ENCODE measurements at places on chromosomes 4 and X. TPM values are rescaled to one million over a fixed set of nuclear protein-coding genes. Genes with fewer than 3 reads are reported as not detected.
A peak's percentile ranks its signal among the peaks of the same experiment; 100 is the strongest.

DNA sequence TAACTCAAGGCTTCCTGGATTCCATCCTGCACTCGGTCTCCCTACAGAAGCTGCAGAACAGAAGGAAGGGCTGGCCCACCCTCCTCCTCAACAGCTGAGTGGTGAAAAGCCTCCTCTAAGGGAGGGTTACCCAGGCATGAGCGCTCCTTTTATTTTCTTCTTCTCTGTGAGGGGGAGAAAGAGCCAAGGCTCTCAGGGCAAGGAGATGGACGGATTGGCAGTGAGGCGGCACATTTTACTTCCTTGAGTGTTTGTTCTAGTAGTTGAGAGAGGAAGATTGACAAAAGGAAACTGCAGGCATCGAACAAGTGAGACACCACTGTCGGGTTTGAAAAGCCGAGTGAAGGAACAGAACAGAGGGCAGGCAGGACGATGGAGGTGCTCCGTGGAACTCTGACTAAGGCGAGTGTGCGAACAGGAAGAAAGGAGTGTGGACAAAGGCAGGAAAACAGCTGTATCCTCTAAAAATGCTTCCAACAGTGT is 38.4 kb upstream of the STS start:
- no peak overlapping the region for H3K4me3 ChIP-seq
- no peak for DNase-seq

- H3K4me1 ChIP-seq = no peaks in the 10 kb centered on the region
- H3K4me3 ChIP-seq = no peak overlapping the region
- H3K27ac ChIP-seq = no peak overlapping the region
- DNase-seq = no peak
- no peaks in the 10 kb centered on the region for H3K36me3 ChIP-seq
- no peaks in the 10 kb centered on the region for H3K27me3 ChIP-seq
Measured at GRCh38 chrX:97102938-97103337, 219.2 kb downstream of the RPA4 start.

- DNase-seq = no peak
- H3K27me3 ChIP-seq = no peaks in the 10 kb centered on the region
- no peaks in the 10 kb centered on the region for H3K4me1 ChIP-seq
- no peak overlapping the region for H3K27ac ChIP-seq
- H3K36me3 ChIP-seq = no peaks in the 10 kb centered on the region
Measured at GRCh38 chr4:30860978-30861377, 140.8 kb downstream of the PCDH7 start.

GRCh38 chr4:83490876-83491450 is 6.1 kb upstream of the ABRAXAS1 start:
- no peaks in the 10 kb centered on the region for H3K36me3 ChIP-seq
- H3K27ac ChIP-seq = no peak overlapping the region
- H3K4me3 ChIP-seq = no peak overlapping the region
- H3K27me3 ChIP-seq = no peaks in the 10 kb centered on the region
- H3K4me1 ChIP-seq = peaks cover 23% of the 10 kb centered on the region

DNA sequence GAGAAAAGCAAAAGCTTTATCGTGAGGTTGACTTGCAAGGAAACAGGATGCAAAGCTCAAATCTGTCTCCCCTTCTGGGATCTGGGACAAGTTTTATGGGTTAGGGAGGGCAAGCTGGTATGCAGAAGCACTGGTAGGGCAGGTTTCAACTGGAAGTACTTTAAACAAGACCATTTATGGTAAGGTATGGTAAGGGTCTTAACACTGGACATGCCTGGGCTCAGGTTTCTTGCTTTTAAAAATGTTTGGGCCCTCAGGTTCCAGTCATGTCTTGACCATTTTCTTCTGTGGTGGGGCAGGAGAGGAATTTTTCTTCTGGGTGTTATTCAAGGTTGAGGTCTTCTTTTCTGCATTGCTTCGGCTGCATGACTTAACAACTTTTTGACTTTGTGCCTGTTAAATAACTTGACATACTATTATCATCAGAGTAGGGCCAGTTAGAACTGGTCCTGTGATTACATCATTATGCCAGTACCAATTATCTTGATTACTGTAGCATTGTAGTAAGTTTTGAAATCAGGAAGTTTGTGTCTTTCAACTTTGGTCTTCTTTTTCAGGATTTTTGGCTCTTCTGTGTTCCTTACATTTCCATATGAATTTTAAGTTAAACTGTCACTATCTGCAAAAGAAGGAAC is 33.7 kb downstream of the CD38 start:
- no peaks in the 10 kb centered on the region for H3K27me3 ChIP-seq
- no peak for DNase-seq
- H3K36me3 ChIP-seq = no peaks in the 10 kb centered on the region
- no peaks in the 10 kb centered on the region for H3K4me1 ChIP-seq

- H3K4me1 ChIP-seq = no peaks in the 10 kb centered on the region
- H3K36me3 ChIP-seq = no peaks in the 10 kb centered on the region
- DNase-seq = no peak
Measured at GRCh38 chr4:149311076-149311475, 504.6 kb downstream of the IQCM start.

GRCh38 chr4:38030023-38030422 is 69.8 kb downstream of the PTTG2 start:
- no peak overlapping the region for H3K27ac ChIP-seq
- no peaks in the 10 kb centered on the region for H3K27me3 ChIP-seq
- DNase-seq = no peak
- H3K4me1 ChIP-seq = no peaks in the 10 kb centered on the region
- H3K36me3 ChIP-seq = 0 out of 3 replicates have a peak, but pooled peaks cover 6% of the 10 kb centered on the region
- no peak overlapping the region for H3K4me3 ChIP-seq

DNA sequence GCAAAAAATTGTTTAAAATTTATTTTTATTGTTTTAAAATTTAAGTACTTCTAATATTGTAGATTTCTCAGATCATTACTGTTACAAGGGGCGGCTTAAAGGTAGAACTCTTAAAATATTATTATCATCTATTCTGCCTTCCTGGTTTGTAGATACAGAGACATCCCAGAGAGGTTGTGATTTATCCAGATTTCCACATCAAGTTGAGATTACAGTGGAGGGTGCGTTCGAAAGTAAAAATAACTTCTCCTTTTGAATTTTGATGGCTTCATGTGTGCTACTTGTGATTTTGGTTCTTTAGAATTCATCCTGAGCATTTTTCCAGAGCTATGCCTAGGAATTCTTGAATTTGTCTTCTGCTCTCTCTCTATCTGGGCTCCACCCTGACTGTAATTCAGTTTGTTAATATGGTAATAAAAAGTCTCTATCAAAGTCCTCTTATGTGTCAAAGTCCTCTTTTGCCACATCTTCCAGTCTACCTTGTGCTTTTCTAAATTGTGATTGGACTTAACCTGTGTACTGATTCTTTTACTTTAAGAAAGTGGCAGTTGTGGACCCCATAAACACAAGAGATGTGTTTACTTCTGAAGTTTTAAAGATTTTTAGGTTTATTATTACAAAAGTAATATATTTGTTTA is 37.2 kb downstream of the CLCN3 start:
- H3K4me3 ChIP-seq = no peak overlapping the region
- H3K4me1 ChIP-seq = peaks cover 27% of the 10 kb centered on the region
- no peak overlapping the region for H3K27ac ChIP-seq
- H3K27me3 ChIP-seq = no peaks in the 10 kb centered on the region
- DNase-seq = no peak

DNA sequence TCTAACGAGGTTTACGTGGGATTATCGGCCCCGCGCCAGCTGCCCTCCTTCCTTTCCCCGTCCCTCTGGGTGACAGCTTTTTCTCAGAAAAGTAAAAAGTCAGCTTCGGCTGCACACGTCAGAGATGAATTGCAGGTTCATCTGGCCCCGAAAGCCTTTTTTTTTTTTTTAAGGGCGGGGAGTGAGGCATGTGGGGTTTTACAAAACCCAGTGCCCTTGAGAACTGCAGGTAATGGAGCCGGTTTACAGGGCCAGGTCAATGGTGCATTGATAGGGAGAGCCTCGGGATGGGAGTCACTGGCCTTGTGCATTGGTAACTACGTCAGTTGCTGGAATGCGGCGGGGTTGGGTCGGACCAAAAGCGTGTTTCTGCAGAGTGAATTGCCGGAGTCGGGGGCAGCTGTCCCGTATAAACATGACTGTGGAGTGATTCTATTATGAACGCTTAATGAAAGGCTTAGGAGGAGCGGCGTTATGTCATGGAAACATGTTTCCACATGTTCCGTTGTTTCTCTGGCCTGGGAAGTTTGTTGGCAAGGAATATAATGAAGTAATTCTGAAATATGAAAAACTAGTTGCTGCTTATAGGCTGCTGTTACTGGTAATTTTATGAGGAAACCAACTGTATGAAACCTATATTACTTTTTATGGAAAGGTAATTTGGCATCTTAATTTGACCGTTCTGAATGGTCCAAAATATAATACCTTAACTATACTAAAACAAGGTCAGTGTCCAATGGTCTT is 1.1 kb downstream of the HSPA4L start:
- no peaks in the 10 kb centered on the region for H3K27me3 ChIP-seq
- no peaks in the 10 kb centered on the region for H3K36me3 ChIP-seq
- peaks cover 19% of the 10 kb centered on the region for H3K4me1 ChIP-seq
- peak; percentile 77 for DNase-seq
- H3K4me3 ChIP-seq = peak overlapping the region; percentile 82

DNA sequence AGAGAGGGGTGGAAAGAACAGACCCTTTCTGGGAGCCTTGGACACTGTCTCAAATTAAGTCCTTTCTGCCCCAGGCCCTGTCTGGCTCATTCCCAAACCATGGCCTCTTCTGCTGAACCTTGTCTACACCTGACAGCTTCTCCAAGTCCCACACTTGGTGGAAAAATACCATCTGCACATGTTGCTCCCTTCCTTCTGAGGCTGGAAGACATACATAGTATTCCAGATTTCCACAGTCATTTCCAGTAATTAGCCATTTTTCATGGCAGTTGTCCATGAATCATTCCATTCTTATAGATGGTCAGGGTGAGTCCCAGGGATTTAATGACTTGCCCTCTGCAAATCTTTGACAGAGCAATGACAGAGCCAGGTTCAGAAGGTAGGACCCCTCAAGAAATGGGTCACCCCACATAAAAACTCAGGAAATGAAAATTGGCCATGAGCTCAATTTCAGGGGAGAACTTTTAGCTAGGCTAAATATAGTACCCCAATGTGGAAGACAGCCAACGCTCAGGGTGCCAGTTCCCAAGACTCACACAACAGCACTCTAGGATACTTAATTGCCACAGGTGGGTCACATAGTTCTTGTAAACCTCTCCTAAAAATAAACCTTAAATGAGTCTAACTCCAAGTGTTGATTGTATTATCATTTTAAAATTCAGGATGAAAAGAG is 16.2 kb upstream of the DAPP1 start:
- no peaks in the 10 kb centered on the region for H3K36me3 ChIP-seq
- no peak overlapping the region for H3K4me3 ChIP-seq
- no peaks in the 10 kb centered on the region for H3K27me3 ChIP-seq
- no peaks in the 10 kb centered on the region for H3K4me1 ChIP-seq

DNA sequence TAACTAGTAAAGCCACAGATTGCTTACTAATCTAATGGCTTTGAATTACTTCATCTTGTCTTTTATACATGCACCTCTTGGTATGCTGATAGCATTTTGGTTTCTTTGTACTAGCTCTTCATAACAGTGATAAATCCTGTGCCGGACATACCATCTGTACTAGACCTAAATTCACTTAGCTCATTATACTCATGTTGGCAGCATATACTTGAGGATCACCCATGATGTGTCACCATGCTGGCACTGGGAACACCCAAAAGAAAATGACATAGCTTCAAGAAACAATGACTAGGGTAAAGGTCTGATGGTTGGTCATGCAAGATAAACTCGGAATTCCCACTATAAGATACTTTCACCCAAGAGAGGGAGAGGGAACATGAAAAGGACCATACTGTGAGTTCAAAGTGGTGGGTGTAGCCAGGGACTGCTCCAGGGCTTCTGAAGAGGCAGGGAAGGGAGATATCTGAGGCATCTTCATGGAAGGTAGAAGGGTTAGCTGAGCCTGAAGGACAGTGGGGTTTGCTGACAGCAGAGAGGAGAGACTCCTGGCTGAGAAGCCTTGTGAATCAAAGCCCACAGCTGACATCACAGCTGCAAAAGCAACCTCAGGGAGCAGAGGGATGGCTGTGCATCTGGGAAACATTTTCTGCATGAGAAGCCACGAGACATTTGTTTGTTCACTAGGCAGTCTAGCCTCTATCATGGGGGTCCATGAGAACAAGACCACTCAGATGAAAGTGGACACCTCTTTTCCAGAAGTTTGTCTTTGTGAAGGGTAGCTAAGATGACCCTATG is 314.2 kb downstream of the RAB28 start:
- no peak overlapping the region for H3K27ac ChIP-seq
- peaks cover 6% of the 10 kb centered on the region for H3K4me1 ChIP-seq
- H3K4me3 ChIP-seq = no peak overlapping the region
- no peaks in the 10 kb centered on the region for H3K27me3 ChIP-seq
- no peaks in the 10 kb centered on the region for H3K36me3 ChIP-seq

DNA sequence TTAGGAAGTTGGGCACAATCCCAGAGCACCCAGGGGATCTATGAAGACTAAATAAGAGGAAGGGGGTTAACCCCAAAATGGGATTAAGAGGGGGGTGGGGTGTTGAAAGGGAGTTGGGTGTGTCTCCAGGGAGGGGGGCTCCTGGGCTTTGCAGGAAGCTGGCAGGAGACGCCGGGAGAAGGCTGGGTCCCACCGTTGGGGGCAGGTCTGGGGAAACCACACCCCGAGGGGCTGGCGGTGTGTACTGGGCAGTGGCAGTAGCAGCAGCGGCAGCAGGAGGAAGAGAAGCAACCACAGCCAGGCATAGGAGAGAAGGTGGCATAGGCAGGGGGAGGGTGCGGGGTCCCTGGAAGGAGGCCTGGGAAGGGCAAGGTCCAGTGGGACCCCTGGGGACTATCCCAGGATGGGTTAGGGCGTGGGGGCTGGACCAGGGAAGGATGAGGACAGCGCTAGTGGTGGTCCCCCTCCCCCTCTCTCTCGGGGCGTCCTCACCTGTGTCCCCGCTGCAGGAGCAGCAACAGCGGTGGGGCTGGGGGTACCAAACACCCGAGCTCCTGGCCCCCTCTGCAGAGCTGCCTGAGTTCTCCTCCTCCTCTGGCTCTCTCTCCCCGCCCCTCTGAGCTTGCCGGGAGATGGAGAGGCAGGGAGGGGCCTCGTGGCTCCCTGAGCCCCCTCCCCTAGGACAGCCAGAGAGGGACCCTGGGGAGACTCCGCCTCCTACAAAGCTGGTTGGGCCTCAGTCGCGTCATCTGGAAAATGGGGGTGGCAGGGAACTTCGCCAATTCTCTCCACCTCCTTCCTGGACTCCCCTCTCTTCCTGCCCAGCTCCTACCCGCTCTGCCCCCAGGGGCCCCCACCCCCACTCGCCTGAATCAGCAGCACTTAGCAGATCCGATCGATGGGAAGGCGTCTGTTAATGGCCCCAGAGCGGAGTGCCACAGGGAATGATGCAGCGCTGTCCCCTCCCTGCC is at the start of gene KCND1:
TSS of gene KCND1 (minus strand) at position 596 of the 971 bp plus-strand sequence. CDS start 1,573 bp downstream, outside the sequence.
- H3K27me3 ChIP-seq = no peaks in the 10 kb centered on the region
- peaks cover 11% of the 10 kb centered on the region for H3K4me1 ChIP-seq
- DNase-seq = no peak
- no peaks in the 10 kb centered on the region for H3K36me3 ChIP-seq
- no peak within 1 kb of the TSS for H3K27ac ChIP-seq

ATG4A gene
- 6.3 TPM for total RNA-seq

SPANXA1 gene
- not detected for total RNA-seq

SPACA5 gene
- total RNA-seq = not detected

FAM133A gene
- not detected for total RNA-seq

XIAP gene
- total RNA-seq = 53.0 TPM

INTU gene
- total RNA-seq = 7.5 TPM

CLDN22 gene
- not detected for total RNA-seq

GABRE gene
- total RNA-seq = 12.2 TPM

EXOC1 gene
- 23.8 TPM for total RNA-seq
